Stimulated activated CD4-positive, alpha-beta T cell treated with anti-CD3 and anti-CD28 coated beads, TNF-alpha, amount 100 ng/mL, for 1 hour (primary cell): ENCODE measurements at places on chromosomes 12 and 14.
A peak's percentile ranks its signal among the peaks of the same experiment; 100 is the strongest.

GRCh38 chr12:54065677-54066076 lies 12.0 kb downstream of the HOXC4 start:
- no peak for DNase-seq

DNA sequence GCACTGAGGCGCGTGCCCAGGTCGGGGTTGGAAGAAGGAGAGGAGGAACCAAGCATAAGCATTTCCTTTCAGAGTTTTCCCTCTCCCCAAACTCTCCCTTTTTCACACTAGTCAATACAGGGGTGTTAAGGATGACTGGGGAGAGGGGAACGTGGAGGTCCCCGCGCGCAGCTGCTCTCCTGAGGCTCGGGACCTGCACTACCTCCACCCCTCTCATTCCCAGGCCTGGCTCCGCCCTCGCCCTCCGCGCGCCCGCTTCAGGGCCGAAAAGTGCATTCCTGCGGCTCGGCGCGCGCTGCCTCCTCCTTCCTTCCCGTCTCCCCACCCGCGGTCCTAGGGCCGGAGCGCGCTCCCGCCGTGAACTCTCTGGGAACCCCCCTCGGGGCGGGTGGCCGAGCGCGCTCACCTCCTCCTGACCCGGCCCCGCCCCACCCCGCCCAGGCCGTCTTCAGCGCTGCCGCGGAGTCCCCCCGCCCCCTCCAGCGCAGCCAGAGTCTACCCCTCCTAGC lies 11.3 kb downstream of the RARG start:
- peak; percentile 70 for DNase-seq

- DNase-seq = no peak
Measured at GRCh38 chr12:6122201-6122600, 2.3 kb downstream of the VWF start.

- DNase-seq = no peak
Measured at GRCh38 chr12:125797421-125798175, 732.4 kb downstream of the AACS start.

- DNase-seq = no peak
Measured at GRCh38 chr14:68986926-68987652, 8.0 kb upstream of the ACTN1 start.
